Activated T-helper 2 cell treated with anti-CD3 and anti-CD28 coated beads, Interferon-gamma antibody, Interleukin-2, Interleukin-4, amounts not matched to agents 10 μg/mL and 5 μg/mL and 100 μg/mL, durations not matched to agents 14 hours and 24 hours and 36 hours (primary cell): ENCODE measurements at places on chromosomes 6 and 20. TPM values are rescaled to one million over a fixed set of nuclear protein-coding genes. Genes with fewer than 3 reads are reported as not detected.

- no peak for DNase-seq
Measured at GRCh38 chr20:33337119-33337518, 54.1 kb downstream of the BPIFB1 start.

Gene PPP1R3G
- total RNA-seq: 0.11 and 0.16 TPM in 2 replicates

DNA sequence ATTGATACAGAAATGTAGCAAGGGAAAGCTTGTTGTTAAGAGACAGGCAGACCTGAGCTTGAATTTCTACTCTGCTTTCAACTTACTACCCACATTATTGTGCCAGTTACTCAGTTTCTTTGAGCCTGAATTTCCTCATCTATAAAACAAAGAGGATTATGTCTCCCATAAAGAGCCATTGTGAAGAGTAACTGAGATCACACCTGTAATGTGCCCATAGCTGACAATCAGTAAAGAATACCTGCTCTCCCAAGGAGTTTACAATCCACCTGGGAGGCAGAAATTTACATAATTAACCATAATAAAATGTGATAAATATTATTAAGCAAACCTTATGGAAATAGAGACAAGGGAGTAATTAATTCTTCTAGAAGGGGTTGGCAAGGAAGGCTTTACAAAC, 204.9 kb downstream of the EPM2A start:
- DNase-seq: no peak

Gene TMEM74B
- 1.2 and 1.6 TPM in 2 replicates for total RNA-seq
